Stimulated activated CD4-positive, alpha-beta T cell treated with anti-CD3 and anti-CD28 coated beads, Interleukin-12 subunit alpha, Interleukin-12 subunit beta, amount 100 ng/mL, for 4 hours (primary cell): ENCODE measurements at places on chromosomes 11 and 22.

DNA sequence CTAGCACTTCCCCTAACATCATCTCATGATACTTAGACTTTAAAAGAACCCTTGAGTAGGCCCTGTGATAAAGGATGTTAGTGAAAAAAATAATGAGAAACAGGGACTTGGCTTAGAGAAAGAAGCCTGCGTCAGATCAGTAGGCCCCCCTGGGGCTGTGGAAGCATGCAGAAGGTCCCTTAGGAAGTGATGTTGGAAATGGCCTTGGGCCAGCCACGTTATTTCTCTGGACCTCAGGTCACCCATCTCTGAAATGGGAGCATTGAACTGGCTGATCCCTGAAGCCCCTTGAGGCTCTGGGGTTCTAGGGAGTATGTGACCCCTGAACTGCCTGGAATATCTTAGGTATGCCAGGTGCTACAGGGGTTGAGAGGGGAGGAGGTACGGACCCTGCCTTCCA lies 40.2 kb downstream of the MCM5 start:
- no peak for DNase-seq

DNA sequence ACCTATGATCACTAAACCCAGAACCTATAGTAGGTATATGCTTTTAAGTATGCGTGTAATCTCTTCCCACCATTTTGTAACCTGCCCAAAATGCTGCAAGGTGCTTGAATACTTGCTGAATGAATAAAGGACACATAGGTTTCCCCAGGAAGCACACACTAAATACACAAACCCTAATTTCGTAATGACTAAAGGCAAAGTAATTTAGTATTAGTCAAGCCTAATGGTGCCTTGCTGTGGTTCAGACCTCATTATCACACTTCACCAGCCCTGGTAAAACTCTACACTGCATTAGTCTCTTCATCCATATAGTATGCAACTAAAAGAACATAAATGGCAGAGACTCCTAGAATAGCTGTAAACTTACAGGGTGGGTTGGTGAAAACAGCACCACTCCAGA lies 289.0 kb upstream of the PITPNB start:
- no peak for DNase-seq

GRCh38 chr11:119144825-119145486 lies 3.9 kb upstream of the ABCG4 start:
- no peak for DNase-seq

DNA sequence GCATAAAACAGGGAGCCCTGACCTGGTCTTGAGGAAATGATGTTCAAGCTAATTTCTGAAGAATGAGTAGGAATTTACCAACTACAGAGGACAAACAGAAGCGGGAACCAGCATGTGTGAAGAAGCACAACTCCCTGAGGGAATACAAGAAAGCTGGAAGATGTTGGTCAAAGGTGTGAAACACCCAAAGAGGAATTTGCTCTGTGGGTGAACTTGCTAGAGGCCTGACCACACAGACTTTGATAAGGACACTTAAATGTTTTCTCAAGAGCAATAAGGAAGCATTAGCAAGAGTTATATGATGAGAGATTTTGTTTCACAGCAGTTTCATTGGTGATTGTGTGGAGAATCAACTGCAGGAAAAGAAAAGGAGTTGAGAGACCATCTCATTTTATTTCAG lies 17.6 kb downstream of the SLC5A12 start:
- no peak for DNase-seq

- DNase-seq: no peak
Observed at GRCh38 chr11:94662065-94662779, 95.1 kb downstream of the PIWIL4 start.

DNA sequence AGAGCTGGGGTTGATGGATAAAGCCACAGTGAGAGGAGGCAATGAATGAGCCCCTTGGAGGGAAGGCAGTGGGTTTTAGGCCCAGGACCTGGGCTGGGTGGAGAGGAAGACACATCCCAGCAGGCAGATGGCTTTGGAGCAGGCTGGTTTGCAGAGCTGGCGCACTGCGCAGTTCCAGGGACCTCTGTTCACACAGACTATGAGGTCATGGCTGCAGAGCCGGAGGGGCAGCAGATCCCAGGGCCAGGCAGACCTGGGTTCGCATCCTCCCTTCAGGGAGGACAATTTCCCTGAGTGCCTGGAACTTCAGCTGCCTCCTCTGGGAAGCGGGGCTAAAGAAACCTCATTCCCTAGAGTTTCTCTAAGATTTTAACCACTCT lies 28.2 kb upstream of the DGKZ start:
- no peak for DNase-seq
